ENCODE measurements at places on chromosomes 6 and 20.
A peak's percentile ranks its signal among the peaks of the same experiment; 100 is the strongest.

DNA sequence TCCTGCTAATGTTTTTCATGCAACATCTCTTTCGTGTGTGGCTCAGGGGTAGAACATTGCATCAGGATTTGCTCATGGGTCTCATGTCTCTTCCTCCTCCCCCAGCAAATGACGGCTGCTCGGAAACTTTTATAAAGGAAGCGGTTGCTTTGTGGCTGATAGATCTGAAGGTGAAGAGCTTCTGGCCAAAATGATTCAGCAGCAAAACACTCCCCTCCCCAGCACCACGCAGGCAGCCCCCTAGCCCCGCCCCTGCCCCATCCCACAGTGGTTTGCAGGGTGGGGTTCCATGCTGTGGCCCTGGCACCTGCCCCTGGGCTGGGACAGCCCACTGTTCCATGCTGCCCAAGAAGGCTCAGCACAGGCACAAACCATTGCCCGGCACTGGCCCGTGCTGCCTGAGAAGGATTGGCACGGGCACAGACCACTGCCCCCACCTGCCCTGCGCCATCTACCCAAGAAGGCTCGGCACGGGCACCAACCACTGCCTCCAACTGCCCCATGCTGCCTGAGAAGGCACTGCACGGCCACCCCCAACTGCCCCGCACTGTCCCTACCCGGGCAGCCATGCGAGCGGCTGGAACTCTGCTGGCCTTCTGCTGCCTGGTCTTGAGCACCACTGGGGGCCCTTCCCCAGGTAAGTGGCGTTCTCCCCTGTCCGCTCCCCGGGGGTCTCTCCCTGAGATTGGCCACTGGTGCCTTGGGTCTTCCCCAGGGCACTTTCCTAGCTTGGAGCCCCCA, at the start of gene CST7:
Gene CST7 (plus strand): TSS at position 331 of the 741 bp plus-strand sequence. CDS start 237 bp downstream, at position 568.
- DNase-seq = peak; percentile 88

DNA sequence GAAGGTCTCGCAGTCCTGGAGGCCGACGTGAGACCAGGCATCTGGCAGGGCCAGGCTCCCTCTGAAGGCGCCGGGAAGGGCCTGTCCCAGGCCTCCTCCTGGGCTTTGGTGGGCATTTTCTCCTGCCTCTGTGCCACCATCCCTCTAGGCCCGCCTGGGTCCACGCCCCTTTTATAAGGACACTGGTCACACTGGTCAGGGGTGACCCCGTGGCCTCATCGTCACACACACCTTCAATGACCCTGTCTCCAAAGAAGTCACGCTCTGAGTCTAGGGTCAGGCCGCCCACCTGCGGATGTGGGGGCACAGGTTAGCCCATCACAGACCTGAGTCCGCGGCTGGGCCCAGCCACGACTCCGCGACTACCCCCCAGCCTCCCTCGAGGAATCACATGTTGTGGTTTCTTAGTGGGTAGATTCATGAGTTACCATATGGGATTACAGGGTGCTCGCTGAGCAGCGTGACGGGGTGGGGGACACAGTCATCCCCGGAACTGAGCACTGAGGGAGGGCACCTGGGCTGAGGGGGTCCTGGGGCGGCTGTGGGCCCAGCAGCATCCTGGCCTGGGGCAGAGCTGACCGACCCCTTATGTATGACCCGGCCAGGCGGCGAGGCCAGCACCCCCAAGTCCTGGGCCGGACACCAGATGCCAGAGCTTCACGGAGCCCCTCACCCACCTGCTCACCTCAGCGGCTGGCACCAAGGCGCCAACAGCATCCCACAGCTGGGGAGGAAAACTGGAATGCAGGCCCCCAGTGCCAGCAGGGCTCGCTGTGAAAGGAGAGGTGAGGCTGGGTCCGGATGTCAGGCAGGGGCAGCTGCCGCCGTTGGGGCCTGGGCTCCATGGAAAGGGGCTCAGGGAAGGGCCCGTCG, 115.9 kb downstream of the DLL1 start:
- DNase-seq = peak; percentile 42

GRCh38 chr6:89368107-89368506, 15.6 kb upstream of the UBE2J1 start:
- DNase-seq = no peak

DNA sequence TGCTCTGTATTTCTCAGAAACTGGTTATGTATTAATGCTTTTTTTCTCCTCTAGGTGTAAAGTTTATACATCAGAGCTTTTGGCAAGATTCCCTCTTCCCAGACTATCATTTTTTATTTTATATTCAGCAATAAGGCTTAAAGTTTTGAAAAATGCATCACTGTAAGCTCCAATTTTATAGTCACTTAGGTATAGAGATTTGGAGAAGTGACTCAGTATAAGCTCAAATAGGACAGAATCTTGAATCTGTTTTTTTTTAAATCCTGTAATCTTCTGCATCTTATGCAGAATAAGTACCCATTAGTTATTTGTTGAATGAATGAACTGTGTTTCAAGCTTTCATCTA, 1.0 kb downstream of the NCOA7 start:
- no peak for DNase-seq

- DNase-seq = no peak
Measured at GRCh38 chr6:7730784-7731227, 4.9 kb downstream of the BMP6 start.

GRCh38 chr6:107447663-107448216, 11.6 kb downstream of the PDSS2 start:
- no peak for DNase-seq

DNA sequence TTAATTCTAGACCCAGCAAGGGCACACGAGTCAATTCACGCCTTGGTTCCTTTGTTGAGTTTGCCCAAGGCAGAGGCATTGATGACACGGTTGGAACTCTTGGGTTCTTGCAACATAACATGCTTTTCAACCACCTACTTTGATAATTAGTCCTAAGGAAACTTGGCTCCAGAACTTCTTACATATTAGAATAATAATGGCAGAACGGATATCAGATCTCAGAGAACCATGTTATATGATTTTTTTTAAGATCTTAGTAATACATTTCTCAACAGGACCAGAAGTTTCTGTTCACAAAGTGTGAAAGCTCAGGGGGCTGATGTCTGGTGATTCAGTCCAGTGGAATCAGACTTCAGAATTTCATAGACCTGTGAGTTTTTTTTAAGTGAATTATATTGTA, 19.2 kb downstream of the SPTLC3 start:
- DNase-seq = no peak

DNA sequence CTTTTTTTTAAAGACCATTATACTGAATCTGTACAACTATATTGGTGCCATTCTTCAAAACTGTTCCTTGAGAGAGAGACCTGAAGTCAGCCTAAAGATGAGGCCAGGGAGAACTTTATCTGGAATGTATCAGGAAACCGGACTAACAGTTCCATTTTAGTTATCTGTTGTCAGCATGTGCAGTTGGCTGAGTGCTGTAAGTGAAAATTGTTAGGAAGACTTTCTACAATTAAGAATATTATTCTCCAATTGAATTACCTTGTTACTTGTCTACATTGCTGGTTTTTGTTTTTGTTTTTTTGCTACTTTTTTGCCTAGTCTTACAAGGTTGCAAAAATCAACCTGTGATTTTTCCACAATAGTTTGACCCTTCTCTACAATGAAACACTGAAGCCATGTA, 7.5 kb downstream of the CEP57L1 start:
- no peak for DNase-seq

- DNase-seq = no peak
Measured at GRCh38 chr6:33007831-33008400, 1.5 kb downstream of the HLA-DOA start.

DNA sequence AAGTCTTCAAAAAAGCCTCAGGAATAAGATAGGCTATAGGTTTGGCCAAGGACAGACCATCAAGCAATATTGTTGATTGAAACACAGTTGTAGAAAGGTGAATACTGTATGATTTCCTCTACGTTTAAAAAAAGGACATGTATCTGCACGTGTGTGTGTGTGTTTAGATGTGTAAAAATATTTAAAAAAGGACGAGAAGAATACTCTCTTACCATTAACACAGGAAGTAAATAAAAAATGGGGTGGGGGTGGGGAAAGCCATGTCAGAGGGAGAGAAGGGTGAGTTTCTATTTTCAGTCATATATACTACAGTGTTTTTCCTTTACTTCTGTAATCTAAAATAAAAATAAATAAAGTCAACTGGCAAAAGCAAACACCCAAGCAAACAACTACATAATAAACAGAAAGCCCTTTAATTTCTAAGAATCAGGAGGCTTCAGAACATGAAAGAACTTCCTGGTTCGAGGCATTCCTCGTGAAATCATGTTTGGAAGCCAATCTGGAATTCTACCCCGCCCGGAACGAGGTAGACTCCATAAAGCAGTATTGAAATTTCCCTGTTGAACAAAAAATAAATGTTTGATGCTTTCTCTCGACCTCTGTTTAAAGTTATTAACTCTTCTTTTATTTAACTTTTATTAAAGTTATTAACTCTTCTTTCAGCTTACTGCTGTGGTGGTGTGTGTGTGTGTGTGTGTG, 158.1 kb upstream of the ZNF217 start:
- DNase-seq = no peak

DNA sequence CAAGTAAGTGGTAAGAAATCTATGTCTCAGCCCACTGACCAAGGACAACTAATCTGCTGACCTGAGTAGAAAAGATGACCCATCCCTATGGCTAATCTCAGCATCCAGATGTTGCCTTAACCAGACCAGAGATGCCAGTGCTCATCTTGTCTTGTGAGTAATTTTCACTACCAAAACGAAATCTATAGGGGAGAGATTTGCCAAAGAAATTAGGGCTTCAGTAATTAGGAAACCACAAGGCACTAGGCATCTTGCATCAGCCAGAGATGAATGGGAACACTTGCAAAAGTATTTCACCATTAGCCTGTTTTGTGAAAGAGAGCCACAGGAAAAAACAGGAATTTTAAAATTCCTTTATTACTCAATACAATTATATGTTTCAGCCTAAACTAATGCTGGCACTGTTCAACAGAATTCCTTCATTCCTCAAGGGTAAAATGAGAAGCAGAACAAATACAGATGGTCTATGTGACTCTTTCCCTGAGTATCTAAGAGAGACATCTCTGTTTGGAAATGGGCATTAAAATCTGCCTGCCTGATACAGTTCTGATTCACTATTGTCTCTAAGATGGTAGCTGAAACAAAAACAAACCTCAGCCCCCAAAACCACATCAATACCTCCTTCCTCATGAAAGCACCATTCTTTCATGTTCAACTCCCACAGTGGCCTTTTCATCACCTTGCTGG, 87.8 kb downstream of the GMDS start:
- DNase-seq = no peak

All from Peyer's patch (tissue), 4 donors.